ENCODE measurements at places on chromosomes 7 and 10. TPM values are rescaled to one million over a fixed set of nuclear protein-coding genes. Genes with fewer than 3 reads are reported as not detected.

The ADAM12 gene
- 29.9 TPM for total RNA-seq

The CALHM3 gene
- total RNA-seq: not detected

The NAT16 gene
- 0.82 TPM for total RNA-seq

The SPDYE2B gene
- not detected for total RNA-seq

The GRM3 gene
- 7.2 TPM for total RNA-seq

The DPCD gene
- total RNA-seq: 32.6 TPM

The MYOZ1 gene
- 18.0 TPM for total RNA-seq

The KRIT1 gene
- total RNA-seq: 137 TPM

The ACTL6B gene
- 14.7 TPM for total RNA-seq

The NME8 gene
- total RNA-seq: not detected

The CTAGE15 gene
- 1.8 TPM for total RNA-seq

The TAS2R3 gene
- total RNA-seq: 4.2 TPM

The PLXDC2 gene
- 65.8 TPM for total RNA-seq

The ERLIN1 gene
- 37.0 TPM for total RNA-seq

The SAMD9 gene
- total RNA-seq: 6.3 TPM

The TMEM270 gene
- total RNA-seq: not detected

The PTPRN2 gene
- total RNA-seq: 13.2 TPM

The EBF3 gene
- 28.6 TPM for total RNA-seq

The SPDYE5 gene
- 0.22 TPM for total RNA-seq

The GIMAP8 gene
- 7.5 TPM for total RNA-seq

The MKX gene
- total RNA-seq: 13.1 TPM

The ZNF487 gene
- 19.3 TPM for total RNA-seq

The SYCE1 gene
- total RNA-seq: not detected

The MICALL2 gene
- 8.5 TPM for total RNA-seq

The PNLIPRP2 gene
- not detected for total RNA-seq

The FAM25C gene
- total RNA-seq: not detected

The TMEM225B gene
- not detected for total RNA-seq

The LRRC61 gene
- total RNA-seq: 26.6 TPM

The DLX5 gene
- not detected for total RNA-seq

The ADIRF gene
- 10.1 TPM for total RNA-seq

The PRSS2 gene
- total RNA-seq: not detected

Data from camera-type eye (tissue), 1 donor.